Activated CD4-positive, alpha-beta T cell treated with anti-CD3 and anti-CD28 coated beads, Interleukin-2, amount 10 ng/mL, durations not matched to agents 7 days and 5 days (primary cell): ENCODE measurements at places on chromosomes 3 and 15. TPM values are rescaled to one million over a fixed set of nuclear protein-coding genes. Genes with fewer than 3 reads are reported as not detected.
A peak's percentile ranks its signal among the peaks of the same experiment; 100 is the strongest.

DNA sequence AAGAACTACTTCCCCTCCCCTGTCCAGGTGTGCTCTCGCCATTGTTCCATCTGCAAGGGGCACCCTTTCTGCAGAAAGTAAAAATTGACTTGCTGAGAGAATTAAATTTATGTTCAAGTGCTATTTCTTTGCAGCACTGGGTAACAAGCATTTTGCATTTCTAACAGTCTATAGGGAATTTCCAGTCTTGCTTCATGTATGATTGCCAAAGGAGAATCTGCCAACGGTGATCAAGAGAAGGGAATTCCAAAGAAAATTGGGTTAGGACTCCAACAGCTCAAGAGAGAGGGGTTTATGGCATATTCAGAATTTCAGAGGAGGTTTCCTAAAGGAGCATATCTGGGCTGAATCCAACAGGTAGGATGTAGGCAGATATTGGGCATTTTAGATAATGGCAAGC lies 136.7 kb upstream of the WNT5A start:
- no peak for DNase-seq
- no peak overlapping the region for H3K4me3 ChIP-seq
- H3K27me3 ChIP-seq, result peaks cover 2% of the 10 kb centered on the region
- H3K4me1 ChIP-seq, result no peaks in the 10 kb centered on the region
- H3K27ac ChIP-seq, result no peak overlapping the region
- H3K36me3 ChIP-seq, result no peaks in the 10 kb centered on the region

The GLDN gene
- not detected for total RNA-seq

The DUOXA2 gene
- not detected for total RNA-seq

DNA sequence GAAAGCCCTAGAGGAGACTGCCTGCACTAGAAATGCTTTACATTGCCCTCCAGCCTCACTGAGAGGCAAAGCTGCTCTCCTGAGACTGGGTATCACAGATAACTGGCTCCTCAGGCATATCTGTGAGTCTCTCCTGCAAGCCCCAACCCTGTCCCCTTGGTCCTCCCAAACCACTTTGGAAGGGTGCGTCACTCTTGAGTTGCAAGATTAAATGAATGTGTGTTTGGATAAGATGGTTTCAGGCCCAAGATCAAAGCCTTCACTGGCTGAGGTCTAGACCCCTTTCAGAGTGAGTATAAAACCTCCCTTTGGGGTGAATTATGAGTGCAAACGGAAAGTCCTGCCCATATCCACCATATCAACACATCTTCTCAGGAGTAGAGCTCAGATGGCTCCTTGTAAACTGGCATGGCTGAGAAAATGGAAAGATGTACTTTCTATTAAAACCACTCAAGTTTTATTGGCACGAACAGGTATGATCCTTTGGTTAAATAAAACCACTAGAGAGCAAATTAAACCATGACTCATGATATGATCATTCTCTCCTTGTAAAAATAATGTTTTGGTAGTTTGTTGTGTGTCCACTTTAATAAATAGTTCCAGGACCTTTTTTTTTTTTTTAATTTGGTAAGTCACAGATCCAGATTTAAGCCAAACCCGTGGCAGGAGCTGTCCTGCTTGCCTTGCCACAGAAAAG lies 164.0 kb downstream of the CHST2 start:
- no peaks in the 10 kb centered on the region for H3K4me1 ChIP-seq
- H3K27me3 ChIP-seq, result no peaks in the 10 kb centered on the region
- no peaks in the 10 kb centered on the region for H3K36me3 ChIP-seq
- DNase-seq, result no peak
- no peak overlapping the region for H3K4me3 ChIP-seq

GRCh38 chr3:125316949-125317348 lies 58.2 kb downstream of the ZNF148 start:
- H3K27me3 ChIP-seq, result no peaks in the 10 kb centered on the region
- H3K27ac ChIP-seq, result no peak overlapping the region
- peaks cover 43% of the 10 kb centered on the region for H3K36me3 ChIP-seq
- H3K4me3 ChIP-seq, result no peak overlapping the region

The MYL3 gene
- not detected for total RNA-seq

GRCh38 chr15:98635848-98636247 lies 12.5 kb upstream of the IGF1R start:
- peaks cover 1% of the 10 kb centered on the region for H3K27me3 ChIP-seq
- no peak overlapping the region for H3K4me3 ChIP-seq
- no peak overlapping the region for H3K27ac ChIP-seq
- peak; percentile 10 for DNase-seq
- peaks cover 8% of the 10 kb centered on the region for H3K4me1 ChIP-seq
- H3K36me3 ChIP-seq, result no peaks in the 10 kb centered on the region

- peak; percentile 60 for DNase-seq
- peak overlapping the region; percentile 58 for H3K4me3 ChIP-seq
- peaks cover 16% of the 10 kb centered on the region for H3K27me3 ChIP-seq
- H3K4me1 ChIP-seq, result peaks cover 6% of the 10 kb centered on the region
Observed at GRCh38 chr3:133927540-133928066, 31.9 kb upstream of the RAB6B start.

DNA sequence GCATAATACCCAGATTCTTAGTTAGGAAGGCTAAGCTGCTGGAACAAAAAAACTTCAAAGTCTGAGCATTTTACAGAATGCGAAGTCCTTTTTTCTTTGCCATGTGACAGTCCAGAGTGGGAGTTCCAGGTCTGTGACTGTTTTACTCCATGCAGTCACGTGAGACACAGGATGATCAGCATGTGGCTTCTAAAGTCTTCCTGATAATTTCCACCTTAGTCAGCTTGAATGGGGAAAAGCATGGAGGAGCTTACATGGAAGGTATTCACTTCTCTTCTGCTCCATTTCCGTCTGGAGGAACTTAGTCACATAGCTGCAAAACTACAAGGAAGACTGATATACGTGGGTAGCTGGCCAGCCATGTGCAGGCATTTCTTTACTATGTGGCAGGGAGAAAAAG lies 1.7 kb downstream of the SNTN start:
- H3K36me3 ChIP-seq, result no peaks in the 10 kb centered on the region
- no peak for DNase-seq
- no peaks in the 10 kb centered on the region for H3K4me1 ChIP-seq
- H3K4me3 ChIP-seq, result no peak overlapping the region

DNA sequence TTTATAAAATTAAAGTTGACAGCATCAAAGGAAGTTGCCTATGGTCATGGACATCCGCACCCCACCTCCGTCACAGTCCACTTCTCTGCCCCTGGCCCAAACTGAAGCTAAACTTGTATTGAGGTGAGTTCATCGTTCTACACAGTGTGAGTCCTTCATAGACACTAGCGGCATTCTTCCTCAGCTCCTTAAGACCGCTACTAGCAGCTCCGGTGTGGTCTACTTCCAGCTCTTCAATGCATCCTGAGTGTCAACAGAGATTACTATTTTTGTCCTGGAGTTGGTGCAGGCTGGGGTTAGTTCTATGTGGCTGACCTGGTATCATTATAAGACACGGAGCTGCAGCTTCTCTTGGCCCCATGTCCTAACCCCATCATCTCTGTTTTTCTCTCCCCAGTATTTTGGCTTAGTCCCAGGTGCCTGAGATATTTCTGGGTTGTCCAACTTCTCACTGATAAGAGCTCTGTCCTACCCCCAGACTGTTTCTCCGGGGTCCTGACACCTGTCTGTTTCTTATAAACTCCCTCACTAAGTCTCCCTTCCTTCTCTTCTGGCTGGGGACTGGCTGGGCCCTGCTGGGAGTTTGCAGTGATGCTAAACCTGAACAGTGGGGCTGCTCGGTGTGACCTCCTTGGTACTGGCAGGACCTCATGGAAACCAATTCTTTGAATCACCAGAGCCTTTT lies 169.2 kb upstream of the ATP10A start:
- H3K27me3 ChIP-seq, result peaks cover 2% of the 10 kb centered on the region
- H3K4me1 ChIP-seq, result no peaks in the 10 kb centered on the region
- H3K4me3 ChIP-seq, result no peak overlapping the region
- no peak overlapping the region for H3K27ac ChIP-seq

The AGBL1 gene
- total RNA-seq, result not detected

- no peaks in the 10 kb centered on the region for H3K4me1 ChIP-seq
- H3K27me3 ChIP-seq, result no peaks in the 10 kb centered on the region
- DNase-seq, result no peak
- no peak overlapping the region for H3K4me3 ChIP-seq
- H3K36me3 ChIP-seq, result peaks cover 15% of the 10 kb centered on the region
Observed at GRCh38 chr3:123169492-123169929, 32.2 kb upstream of the SEC22A start.

The TAMM41 gene
- 26.6 TPM for total RNA-seq

The DUOX1 gene
- not detected for total RNA-seq

DNA sequence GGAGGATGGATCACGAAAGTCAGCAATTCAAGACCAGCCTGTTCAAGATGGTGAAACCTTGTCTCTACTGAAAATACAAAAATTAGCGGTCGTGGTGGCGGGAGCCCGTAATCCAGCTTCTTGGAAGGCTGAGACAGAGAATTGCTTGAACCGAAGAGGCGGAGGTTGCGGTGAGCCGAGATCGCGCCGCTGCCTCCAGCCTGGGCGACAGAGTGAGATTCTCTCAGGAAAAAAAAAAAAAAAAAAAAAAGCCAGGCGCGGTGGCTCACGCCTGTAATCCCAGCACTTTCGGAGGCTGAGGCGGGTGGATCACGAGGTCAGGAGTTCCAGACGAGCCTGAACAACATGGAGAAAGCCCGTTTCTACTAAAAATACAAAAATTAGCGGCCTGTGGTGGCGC lies 5.0 kb downstream of the EAF2 start:
- no peak overlapping the region for H3K4me3 ChIP-seq
- H3K27ac ChIP-seq, result no peak overlapping the region
- no peaks in the 10 kb centered on the region for H3K27me3 ChIP-seq
- peaks cover 5% of the 10 kb centered on the region for H3K36me3 ChIP-seq
- peaks cover 16% of the 10 kb centered on the region for H3K4me1 ChIP-seq
- DNase-seq, result no peak

DNA sequence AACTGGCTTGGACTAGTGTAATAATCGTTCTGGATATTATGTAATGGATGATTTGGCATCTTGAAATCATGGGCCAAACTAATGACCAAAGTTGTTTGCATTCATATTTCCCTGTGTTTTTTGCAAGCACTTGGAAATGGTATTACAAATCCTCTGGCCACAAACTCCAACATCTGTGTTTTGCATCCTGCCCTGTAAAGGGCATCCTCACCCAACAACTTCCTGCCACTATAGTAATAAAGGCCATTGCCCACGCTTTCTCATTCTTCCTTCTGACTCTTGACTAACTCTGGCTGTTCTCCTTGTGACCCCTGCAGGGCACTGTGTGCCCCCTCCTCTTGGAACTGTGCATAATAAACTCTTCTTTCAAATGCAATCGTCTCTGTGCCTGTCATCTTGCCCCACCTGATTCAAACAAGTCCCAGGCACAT lies 25.4 kb upstream of the PSMD6 start:
- no peak overlapping the region for H3K4me3 ChIP-seq
- H3K36me3 ChIP-seq, result no peaks in the 10 kb centered on the region
- DNase-seq, result no peak
- H3K27me3 ChIP-seq, result peaks cover 10% of the 10 kb centered on the region
- H3K4me1 ChIP-seq, result no peaks in the 10 kb centered on the region

DNA sequence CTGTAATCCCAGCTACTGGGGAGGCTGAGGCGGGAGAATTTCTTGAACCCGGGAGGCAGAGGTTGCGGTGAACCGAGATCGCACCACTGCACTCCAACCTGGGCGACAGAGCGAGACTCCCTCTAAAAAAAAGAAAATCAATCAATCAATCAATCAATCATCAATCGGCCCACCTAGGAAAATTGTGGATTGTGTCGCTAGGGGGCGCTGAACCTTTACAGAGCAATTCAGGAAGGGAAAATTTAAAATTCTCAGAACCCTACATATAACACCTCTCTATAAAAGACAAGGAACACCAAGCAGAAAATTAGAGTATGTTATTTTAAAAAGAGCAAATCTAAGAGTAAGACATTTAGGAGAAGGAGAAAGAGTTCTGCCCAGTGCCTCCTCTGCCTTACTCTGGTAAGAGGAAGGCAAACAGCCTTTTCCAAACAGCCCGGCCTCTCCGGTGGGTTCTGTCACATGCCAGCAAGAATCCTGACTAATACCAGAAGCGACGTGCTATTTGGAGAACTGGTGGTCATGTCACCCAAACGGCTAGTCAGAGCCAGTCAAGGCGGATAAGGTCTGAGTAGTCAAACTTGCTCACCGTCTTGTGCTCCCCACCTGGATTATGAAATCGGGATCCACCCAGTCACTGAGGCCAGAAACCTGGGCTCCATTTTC lies 22.3 kb upstream of the SMCO1 start:
- H3K27me3 ChIP-seq, result peaks cover 6% of the 10 kb centered on the region
- H3K4me1 ChIP-seq, result peaks cover 8% of the 10 kb centered on the region
- DNase-seq, result peak; percentile 79
- H3K27ac ChIP-seq, result no peak overlapping the region

GRCh38 chr15:100022806-100023205 lies 289.6 kb upstream of the LYSMD4 start:
- H3K27ac ChIP-seq, result no peak overlapping the region
- no peak overlapping the region for H3K4me3 ChIP-seq
- DNase-seq, result no peak
- H3K4me1 ChIP-seq, result no peaks in the 10 kb centered on the region
- H3K27me3 ChIP-seq, result no peaks in the 10 kb centered on the region

The KCNMB3 gene
- 0.60 TPM for total RNA-seq

DNA sequence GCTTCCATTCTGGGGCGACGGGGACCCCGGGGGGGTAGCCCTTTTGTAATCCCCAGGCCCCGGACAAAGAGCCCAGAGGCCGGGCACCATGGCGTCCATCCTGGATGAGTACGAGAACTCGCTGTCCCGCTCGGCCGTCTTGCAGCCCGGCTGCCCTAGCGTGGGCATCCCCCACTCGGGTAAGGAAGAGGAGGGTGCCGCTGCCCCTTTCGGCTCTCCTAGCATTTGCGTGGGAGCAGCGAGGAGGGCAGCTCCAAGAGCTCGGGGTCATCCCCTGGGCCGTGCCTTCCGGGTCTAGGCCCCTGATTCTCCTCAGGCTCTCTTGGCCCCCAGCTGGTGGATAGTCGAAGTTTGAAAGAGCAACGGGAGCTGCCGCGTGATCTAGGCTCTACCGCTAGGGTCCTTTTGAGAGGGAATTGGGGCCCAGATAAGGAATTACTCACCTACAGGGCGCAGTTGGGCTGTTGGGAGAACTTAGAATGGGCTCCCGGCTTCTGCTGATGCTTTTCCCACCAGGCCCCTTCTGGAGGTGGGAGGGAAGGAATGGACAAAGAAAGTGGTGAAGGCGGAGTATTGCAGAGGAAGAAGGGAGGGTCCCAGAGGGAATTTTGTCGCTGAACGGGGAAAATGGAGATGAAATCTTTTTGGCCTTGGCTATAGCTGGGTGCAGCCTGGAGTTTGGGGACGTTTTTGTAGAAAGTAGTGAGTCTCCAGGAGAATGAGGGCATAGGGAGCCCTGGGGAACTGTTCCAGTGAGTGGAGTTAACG lies 615 bp downstream of the VPS18 start:
- H3K4me3 ChIP-seq, result peak overlapping the region; percentile 100
- peaks cover 39% of the 10 kb centered on the region for H3K4me1 ChIP-seq
- H3K36me3 ChIP-seq, result peaks cover 16% of the 10 kb centered on the region
- DNase-seq, result peak; percentile 74
- peaks cover 4% of the 10 kb centered on the region for H3K27me3 ChIP-seq
